Activated gamma-delta T cell treated with anti-CD3 and anti-CD28 coated beads, Interleukin-2, amount 50 U/mL, for 16 hours (primary cell): ENCODE measurements at places on chromosomes 13 and 19.

- DNase-seq: no peak
Observed at GRCh38 chr19:51783372-51783771, 11.6 kb upstream of the FPR3 start.

- DNase-seq: no peak
Observed at GRCh38 chr13:46192412-46192811, 10.4 kb upstream of the LCP1 start.

DNA sequence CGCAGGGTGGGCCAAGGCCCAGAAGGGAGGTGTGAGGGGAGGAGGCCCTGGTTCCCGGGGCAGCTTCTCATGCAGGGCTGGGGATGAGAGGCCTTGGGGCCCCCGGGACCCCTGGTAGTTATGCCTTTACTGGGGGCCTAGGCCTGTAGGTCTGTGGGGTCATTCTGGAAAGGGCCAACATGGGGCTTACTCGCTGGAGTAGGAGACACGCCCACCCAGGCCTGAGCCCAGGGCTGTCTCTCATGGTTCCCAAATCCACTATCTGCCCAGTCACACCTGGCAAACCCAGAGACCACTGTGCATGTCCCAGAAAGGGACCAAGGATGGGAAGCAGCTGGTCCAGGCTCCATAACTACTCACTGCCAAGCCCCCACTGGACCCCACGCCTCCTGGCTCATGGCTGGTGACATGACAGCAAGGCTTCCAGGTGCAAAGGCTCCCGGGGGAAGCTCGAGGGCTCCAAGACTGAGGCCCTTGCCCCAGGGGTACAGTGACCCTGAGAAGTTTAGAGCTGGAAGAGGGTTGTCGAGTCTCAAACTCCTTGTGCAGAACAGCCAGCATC is 64.2 kb upstream of the ATP12A start:
- DNase-seq: no peak

DNA sequence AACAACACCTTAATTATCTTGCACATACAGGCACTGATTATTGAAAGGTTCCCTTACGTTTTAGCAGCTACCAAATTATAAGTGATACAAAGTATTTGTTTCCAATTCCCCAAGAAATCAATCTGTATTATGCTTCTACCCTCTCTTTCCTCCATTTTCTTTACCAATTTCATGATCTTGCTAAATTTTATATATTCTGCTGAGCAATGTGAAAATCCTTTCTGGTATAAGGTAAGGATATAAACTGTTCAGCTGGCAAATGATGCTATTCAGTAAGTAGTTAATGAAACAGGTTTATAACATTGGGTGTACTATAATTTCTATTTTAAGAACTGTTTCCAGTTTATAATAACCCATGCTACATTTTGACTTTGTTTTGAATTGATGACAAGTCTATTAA is 985 bp upstream of the EEF1AKMT1 start:
- DNase-seq: no peak

- no peak for DNase-seq
Observed at GRCh38 chr13:21657538-21657937, 13.3 kb upstream of the FGF9 start.

GRCh38 chr19:10408511-10409283 is 5.4 kb upstream of the CDC37 start:
- DNase-seq: no peak

DNA sequence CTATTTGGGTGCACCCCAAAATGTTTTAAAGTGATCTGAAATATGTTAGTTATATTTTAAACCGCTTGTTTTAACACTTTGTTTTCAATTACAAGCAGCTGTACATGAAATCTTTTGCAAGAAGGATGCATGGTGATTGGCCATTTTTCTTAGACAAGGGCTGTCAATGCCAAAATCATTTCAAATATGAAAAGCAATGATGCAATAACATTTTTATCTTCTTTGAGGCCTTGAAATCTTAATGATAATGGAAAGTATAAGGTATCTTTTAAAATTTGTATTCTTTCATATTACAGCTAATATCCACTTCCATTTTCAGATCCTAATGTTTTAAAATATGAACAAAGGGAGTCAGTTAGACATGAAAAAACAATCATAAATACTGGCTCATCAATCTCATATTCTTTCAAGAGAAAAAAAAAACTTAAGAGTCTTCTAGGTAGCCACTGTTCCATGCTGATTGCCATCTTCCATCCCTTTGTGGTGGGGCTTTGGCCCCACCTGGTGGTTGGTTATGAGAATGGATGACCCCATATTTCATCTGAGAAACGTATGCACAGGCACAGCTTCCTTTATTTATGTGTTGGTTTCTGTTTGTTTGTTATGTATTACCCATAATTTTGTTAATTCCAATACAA is 330.3 kb upstream of the MIR17HG start:
- no peak for DNase-seq

DNA sequence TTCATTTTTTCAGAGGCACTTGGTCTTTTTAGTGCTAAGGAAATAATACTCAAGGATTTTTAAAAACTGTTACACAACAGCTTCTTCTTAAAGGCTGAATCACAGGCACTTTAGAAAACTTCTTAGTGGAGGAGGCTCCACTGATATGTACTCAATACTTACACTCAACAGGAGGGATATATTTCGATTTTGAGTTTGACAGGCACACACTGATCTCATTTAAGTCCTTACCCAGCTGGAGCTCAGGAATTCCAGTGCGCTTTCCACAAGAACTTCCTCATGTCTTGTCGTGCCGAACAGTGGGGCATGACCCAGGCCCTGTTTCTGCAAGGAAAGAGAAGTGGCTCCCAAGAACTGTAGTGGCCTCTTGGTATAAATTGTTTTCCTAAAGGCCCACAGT is 103.8 kb downstream of the RGCC start:
- no peak for DNase-seq

DNA sequence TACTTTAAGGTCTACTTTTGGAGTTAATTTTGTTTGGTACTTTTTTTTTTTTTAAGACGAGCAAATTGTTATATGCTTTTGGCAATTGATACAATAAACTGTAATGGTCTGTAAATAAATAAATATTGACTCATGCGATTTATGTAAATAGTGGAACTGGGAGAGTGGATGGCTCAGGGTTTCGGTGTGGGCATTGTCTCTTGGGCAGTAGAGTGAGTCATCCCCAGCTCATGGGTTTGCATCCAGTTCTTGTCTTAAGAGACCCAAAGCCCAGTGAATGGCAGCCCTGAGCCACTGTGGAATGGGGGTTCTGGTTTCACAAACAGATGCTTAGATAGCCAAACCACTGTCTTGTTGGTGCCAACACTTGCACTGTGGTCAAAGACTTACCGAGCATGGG is 33.0 kb downstream of the FGF9 start:
- DNase-seq: no peak

DNA sequence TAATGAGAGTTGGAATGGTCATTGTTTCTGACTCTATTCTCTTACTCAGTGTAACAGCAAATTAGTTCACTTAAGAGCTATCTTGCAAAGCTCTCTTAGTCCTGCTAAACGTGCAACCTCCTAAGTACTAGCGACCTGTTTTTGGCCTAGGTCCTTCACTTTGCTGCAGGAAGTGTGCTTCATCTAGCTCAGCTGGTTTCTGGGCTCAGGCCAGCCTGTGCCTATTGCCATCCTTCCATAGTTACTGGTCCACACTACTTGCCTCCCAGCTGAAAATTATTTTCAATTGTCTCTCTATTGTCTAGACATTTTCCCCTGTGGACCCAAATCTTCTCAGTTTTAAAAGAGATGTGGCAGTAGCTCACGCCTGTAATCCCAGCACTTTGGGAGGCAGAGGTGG is 561.3 kb downstream of the FGF9 start:
- DNase-seq: no peak

DNA sequence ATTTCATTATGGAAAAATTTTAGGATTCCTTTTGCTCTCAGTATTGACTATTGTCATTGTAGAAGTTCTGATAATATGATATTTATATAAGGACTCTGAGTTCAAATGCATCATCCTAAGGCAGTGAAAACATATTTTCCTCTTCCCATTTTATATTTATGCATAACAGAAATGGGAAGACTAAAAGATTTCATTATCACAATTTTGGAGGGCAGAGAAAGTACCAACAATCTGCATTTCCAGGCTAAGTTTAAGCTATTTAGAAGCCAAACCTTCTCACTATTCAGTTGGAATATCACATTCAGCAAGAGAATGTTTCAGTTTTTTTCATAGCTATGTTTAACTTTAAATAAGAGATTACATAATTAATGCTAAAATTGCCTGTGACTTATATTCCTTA is 558.5 kb upstream of the GPC6 start:
- DNase-seq: no peak

- DNase-seq: no peak
Observed at GRCh38 chr13:46666727-46667456, 113.9 kb downstream of the LRCH1 start.

DNA sequence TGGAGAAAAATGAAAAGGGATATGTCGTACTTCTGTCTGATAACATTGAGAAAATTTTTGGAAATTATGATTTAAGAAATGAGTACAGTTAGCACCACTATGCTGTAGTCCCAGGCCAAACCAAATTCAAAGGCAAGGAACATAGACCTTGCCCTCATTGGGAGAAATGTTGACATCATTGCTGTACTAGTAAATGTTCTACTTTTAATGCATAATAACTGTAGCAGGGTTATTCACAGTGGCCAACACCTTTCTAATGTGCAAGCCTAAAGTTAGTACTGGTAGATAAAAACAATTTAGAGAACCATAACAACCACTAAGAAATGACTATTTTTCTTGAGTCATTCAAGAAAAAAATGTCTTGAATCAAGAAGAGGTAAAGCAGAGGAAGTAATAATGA is 792.6 kb upstream of the GPC6 start:
- DNase-seq: no peak

- no peak for DNase-seq
Observed at GRCh38 chr13:110665491-110666254, 40.2 kb downstream of the CARS2 start.

- DNase-seq: no peak
Observed at GRCh38 chr19:55118401-55118991, 1.1 kb upstream of the PPP1R12C start.

- no peak for DNase-seq
Observed at GRCh38 chr13:114072421-114072820, 60.0 kb downstream of the RASA3 start.

DNA sequence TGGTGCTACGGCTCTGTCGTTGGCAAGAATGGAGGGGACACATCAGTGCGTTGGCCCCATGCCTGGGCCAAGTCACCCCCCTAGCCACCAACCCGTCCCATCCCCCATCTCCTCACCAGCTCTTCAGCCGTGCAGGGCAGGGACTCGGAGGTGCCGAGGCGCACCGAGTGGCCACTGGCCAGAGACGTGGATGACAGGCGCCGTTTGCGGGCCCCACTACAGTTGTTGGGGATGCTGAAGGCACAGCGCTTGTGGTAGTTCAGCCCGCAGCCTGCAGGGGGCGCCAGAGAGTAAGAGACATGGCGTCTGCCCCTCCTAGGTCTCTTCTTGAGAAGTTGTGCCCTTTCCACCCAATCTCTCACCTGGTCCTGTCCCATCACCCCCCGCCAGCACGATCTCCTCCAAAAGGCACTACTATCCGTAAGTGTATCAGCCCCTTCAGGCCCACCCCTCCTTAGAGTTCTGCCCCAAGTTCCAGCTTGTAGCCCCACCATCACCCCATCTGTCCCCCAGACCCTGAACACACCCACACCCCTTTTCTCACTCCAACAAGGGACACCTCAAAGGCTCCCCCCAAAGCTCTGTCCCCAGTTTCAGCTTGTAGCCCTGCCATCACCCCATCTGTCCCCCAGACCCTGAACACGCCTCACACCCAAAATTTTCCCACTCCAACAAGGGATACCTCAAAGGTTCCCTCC is 12.4 kb downstream of the PRKD2 start:
- DNase-seq: peak; percentile 84

DNA sequence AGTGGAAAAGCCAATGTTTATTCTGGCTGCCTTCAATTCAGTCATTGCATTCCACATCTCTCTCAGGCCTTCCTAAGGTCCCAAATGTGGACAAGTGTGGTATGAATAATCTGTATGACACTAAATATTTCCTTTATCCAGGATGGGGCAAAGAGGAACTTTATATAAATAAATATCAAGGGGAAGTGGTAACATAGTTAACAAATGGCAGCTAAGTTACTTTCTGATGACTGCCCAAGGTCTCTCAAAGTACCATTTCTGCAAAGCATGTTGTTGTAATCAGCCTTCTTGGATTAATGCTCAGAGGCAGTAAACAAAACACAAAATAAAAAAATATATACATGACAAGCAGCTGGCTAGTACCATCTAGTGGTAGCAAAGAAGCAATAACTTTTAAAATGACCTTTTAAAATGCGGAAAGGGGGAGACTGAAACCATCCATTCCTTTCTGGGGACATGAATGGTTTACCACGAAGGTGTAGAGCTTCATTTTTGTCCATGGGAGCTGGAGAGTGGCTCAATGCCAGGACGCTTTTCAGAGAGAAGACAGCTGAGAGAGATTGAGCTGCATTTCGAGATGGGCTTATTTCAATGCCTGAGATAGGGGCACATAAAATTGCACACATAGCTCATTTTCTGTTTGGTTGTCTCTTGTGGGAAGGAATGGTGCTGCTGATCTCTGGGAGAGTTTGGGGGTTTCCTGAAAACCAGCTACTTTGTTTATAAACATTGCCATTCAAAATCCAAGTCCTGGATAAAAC is 259.2 kb downstream of the RFC3 start:
- DNase-seq: no peak

DNA sequence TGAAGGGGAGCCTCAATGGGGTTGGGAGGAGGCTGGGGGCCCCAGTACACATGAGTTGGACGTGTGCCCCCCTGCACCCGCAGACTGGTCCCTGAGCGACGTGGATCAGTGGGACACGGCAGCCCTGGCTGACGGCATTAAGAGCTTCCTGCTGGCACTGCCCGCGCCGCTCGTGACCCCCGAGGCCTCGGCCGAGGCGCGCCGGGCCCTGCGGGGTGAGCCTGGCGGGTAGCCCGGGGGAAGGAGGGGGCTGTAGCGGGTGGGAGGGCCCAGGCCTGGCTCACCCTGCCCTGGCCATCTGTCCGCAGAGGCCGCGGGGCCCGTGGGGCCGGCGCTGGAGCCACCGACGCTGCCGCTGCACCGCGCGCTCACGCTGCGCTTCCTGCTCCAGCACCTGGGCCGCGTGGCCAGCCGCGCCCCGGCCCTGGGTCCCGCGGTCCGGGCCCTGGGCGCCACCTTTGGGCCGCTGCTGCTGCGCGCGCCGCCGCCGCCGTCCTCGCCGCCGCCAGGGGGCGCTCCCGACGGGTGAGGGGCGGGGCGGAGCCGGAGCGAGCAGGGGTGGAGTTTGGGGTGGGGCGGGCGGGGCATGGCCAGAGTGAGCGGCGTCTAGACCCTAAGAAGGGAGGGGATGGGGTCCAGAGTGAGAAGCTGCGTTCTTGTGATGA is 8.1 kb downstream of the PIK3R2 start:
- peak; percentile 75 for DNase-seq

DNA sequence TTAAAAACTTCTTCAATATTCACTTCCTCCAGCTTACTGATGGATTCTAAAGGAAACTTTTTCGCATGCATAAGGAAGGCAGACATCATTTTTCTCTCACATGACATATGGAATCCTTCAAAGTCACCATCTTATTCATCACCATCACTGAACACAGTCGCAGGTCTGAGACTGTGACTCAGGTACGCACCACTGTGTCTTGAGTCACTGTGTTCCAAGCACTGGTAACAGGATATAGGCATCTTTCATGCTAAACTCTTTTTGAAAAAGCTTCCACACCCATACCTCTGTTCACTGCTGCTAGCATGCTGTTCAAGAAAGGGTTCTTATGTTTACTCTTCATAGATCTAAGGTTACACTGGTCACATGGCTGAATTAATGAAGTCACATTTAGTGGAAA is 67.0 kb upstream of the SIAH3 start:
- no peak for DNase-seq
